ENCODE measurements at places on chromosomes 2 and 18.

DNA sequence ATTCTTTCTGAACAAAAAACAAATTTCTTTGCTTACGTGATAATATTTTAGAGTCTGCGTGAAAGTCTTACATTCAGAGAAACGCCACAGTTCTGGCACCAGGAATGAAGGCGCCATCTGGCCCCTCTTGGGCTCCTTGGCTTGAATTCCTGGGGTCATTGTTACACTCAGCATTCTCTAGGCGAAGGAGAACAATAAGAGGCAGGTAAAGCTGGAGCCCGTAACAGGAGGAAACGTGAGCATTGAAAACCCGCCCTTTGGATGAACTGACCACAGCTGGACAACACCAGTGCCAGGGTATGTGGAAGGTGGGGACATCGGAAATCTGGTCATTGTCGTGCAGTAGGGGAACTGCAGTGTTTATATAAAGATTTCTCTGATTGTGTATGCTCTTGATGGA is 144.8 kb downstream of the RNF152 start:
- no peak for DNase-seq

DNA sequence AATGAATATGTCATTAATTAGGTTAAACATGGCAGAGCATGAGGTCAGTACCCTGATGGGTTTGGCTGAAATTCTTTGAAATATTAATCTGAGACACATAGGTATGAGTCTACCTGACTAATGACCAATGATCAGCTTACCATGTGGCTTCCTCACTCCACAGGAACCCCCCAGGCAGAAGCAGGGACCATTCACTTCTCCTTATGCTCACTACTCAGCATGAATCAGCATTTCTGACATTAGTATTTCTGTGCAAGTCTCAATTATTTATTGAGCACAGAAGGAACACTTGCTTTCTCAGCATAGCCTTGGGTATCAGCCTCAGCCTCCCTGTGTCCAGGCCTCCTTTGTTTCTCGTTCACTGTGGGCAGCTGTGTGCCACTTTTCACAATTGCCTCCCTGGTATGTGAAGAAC is 9.3 kb upstream of the KCNE4 start:
- DNase-seq, result no peak

- DNase-seq, result no peak
These were observed 93.6 kb upstream of the FAM117B start for GRCh38 chr2:202541137-202541536.

DNA sequence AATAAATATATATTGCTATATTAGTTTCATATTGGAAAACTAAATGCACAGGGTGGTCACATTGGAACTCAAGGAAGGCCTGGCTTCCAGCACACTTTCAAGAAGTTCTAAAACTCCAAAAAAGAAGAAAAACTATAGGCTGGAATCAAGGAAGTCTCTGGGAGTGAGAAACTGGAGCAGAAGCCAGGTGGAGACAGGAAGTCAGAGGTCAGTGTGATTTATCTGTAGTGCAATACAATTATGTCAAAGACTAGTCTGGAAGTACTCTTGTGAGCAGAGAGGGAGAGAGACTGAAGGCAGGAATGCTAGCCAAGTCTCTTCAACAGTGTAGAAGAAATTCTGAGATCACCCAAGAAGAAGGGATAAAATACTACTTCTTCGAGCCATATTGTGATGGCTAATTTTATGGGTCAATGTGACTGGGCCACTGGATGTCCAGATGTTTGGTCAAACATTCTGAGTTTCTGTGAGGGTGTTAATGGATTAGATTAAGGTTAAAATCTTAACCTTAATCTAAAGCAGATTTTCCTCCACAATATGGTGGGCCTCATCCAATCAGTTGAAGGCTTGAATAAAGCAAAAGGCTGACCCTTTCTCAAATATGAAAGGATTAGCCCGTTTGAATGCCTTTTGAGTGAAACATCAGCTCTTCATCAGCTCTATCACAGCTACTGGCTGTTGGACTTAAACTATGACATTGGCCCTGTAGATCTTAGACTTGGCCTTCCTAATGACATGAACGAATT is 208.0 kb downstream of the TDRD15 start:
- no peak for DNase-seq

GRCh38 chr2:122433123-122433754 is 677.8 kb downstream of the TSN start:
- no peak for DNase-seq

- no peak for DNase-seq
These were observed 467.6 kb upstream of the CWC22 start for GRCh38 chr2:180474716-180475115.

DNA sequence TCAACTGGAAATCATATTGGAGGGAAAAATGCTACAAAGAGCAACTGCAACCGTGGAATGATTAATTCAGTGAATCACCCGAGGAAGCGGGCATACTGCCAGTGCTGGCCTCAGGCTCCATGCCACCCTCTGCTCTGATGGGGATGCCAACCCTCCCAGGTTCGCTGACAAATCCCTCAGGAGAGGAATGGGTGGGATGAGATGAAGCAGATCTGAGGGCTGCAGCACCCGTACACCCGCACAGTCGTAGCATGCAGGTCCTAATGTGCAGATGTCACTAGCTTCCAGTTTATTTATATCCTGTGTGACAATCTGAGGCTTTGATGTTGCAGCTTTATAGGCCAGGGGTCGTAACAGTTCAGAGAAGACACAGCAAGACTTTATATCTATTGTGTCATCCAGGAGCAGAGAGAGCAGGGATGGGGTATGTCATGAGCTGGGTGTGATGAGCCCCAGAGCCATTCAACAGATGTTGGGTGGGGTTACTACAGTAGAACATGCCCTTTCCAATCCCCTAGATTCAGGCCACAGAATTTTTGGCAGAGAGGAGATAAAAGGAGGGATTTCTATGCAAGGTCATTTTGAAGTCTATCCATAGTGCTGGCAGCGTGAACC is 44.6 kb downstream of the DPP4 start:
- no peak for DNase-seq

GRCh38 chr2:212987492-212987891 is 163.9 kb downstream of the IKZF2 start:
- no peak for DNase-seq

DNA sequence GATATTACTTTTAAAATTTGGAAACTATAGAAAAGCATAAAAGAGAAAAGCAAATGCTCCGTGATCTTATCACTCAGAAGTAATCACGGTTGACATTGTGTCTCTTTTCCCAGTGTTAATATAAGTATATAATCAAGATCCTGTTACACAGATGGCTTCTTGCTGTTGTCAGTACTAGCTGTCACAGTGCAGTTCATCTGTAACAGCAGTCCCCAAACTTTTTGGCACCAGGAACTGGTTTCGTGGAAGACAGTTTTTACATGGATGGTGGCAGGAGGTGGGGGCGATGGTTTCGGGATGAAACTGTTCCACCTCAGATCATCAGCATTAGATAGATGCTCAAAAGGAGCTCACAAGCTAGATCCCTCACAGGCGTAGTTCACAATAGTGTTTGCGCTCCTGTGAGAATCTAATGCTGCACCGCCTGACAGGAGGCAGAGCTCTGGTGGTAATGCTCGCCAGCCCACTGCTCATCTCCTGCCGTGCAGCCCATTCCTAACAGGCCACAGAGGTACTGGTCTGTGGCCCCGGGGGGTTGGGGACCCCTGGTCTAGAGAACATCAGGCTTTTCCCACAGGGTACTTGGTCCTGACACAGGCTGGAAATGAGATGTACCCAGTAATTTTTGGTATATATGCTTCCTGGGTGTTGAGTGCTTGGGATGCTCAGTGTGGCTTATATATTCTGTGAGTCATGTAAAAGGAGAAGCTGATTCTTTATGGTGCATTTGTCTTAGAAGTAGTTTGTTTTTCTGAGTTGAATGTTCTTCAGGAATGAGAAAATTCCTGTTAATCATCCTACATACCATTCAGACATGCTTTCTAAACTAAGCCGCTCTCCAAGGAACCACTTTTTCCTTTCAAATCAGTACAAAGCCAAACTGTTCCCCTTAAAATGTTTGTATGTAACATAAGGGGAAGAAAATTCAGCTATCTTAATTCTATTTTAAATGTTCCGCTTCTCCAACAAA is 121.8 kb downstream of the NCK2 start:
- no peak for DNase-seq

- no peak for DNase-seq
These were observed 46.9 kb upstream of the EFEMP1 start for GRCh38 chr2:55970500-55970899.

DNA sequence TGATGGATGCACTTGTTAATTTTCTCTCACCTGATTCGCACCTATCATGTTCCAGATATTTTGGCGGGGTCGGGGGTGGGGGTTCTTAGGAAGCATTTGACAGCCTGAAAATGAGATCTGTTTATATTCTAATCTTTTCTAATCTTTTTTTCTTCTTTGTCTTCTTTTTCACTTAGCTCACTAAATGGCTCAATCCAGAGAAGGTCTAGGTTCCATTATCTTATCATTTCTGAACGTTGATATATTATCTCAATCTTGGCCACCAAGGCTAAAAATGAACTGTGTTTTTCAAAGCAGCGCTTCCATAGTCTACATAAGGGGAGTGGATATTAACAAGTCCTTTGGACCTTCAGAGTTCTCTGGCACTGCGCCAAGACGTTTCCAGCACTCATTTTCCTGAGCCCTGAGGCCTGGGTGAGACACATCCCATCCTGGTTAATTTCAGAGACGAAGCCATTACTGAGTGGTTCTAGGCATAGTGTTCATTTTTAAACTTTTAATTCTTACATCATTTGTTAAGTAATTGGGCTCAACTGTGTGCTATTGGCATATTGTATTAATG is 229.0 kb downstream of the SOX11 start:
- DNase-seq, result no peak

- DNase-seq, result no peak
These were observed 46.4 kb downstream of the HEATR5B start for GRCh38 chr2:37037771-37038170.

GRCh38 chr2:131063501-131064283 is 29.6 kb downstream of the FAM168B start:
- no peak for DNase-seq

DNA sequence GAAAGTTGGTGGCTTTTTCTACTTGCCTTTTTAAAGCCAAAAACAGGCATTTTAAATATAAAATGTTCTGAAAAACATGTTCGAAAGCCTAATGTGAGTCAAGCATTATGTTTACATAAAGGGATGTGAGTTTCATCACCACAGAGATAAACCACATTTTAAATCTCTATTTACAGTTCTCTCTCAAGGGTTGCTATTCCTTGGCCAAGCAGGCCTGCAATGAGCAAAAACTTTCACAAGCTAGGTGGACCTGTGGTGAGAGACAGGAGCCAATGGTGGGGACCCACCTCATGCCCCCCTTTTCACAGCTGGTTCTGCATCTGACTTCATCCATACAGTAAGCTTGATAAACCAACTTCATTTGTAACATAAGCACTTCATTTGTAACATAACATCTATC is 65.1 kb downstream of the CUL3 start:
- DNase-seq, result no peak

DNA sequence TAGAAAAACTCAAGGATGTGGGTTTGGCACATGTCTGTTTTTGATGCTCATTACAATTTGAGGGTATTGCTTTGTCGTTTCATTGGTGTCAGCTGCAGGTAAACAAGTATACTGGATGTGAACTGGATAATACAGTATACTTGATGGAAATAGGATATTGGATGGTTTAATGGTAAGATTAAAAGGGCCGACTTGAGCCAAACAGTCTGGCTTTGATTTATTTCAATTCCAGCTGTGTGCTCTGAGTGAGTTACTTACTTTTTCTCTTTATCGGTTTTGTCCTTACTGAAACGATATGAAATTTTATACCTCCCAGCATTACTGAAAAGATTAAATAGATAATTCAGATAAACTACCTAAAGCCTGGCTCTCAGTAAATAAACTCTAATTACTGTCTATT is 227.6 kb downstream of the ASXL3 start:
- no peak for DNase-seq

- DNase-seq, result no peak
These were observed 10.0 kb upstream of the CELF4 start for GRCh38 chr18:37575646-37576045.

DNA sequence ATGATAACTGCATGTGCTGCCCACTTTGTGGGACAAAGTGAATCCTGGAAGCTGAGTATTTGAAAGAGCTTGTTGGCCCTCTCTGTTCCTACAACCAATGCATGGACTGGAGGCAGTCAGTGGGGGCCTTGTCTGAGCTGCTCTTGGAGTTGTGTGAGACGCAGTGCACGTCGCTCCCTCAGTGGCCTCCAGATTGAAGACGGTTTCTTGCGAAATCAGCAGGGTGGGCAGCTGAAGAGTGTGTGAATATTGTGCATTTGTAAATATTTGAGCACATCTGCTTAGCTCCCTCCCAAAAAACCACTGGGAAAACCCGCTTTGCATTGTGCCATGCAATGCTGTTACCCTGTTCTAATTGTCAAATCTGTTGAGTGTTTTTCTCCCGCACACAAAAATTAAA is 782.8 kb downstream of the PLCL1 start:
- no peak for DNase-seq

DNA sequence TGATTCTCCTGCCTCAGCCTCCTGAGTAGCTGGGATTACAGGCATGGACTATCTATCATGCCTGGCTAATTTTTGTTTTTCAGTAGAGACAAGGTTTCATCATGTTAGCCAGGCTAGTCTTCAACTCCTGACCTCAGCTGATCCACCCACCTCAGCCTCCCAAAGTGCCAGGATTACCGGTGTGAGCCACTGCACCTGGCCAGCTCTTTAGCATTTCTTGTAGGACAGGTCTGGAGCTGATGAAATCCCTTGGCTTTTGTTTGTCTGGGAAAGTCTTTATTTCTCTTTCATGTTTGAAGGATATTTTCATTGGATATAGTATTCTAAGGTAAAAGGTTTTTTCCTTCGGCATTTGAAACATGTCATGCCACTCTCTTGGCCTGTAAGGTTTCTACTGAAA is 20.2 kb downstream of the VPS54 start:
- DNase-seq, result no peak

DNA sequence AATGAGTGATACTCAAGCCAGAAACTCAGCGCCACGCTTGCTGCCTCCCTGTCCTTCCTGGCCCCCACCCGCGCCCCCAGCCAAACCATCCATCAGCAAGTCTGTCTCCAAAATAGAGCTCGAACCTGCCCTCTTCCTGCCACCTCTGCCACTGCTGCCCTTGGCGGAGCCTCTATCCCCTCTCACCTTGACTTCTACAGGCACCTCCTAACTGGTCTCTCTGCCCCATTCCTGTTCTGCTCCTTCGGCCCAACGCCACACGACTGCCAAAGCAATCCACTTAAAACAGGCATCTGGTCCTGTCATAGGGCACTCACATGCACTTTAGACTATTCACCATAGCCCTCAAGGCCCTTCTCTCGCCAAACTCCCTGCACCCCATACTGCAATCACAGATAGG is 210.3 kb upstream of the SMAD2 start:
- no peak for DNase-seq

GRCh38 chr18:46042571-46043123 is 29.4 kb downstream of the PSTPIP2 start:
- DNase-seq, result no peak

- DNase-seq, result no peak
These were observed 119.9 kb upstream of the SERTAD2 start for GRCh38 chr2:64773461-64774118.

- no peak for DNase-seq
These were observed 1.3 kb upstream of the ODC1 start for GRCh38 chr2:10449486-10449831.

GRCh38 chr2:155547571-155547970 is 785.0 kb downstream of the NR4A2 start:
- no peak for DNase-seq
